ENCODE measurements at places on chromosomes 7 and 10.
A peak's percentile ranks its signal among the peaks of the same experiment; 100 is the strongest.

DNA sequence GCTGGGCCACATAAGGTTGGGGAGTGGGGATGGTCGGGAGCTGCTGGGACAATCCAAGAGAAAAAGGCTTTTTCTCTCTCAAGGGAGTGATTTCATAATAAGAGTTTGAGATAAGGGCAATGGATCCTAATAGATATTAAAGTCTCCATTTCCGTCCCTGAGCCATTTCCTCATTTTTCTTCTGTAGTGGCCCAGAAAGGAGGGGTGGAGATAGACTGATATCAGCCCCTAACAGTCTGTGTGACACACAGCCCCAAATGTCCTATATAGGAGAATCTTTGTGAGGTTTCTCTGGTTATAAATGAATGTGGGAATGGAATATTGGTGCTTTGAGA, 35.2 kb downstream of the PRSS2 start:
- no peak for DNase-seq

DNA sequence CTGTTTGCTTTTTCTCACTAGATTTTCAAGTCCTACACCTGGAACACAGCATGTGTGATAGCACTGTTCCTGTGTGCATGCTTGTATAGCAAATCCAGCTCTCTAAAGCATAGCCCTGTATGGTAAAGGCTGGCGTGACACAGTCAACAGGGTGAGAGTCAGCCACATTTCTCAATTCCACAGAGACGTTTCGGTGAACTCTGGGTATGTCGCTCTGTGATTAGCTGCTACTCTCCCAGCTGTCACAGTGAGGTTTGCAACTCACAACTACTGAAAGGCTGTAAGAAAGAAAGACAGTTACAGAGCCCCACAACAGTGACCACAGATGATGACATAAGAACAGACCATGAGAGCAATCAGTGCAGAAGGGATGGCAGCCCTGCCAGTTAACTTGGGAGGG, 170.6 kb upstream of the IMMP2L start:
- no peak for DNase-seq

- no peak for DNase-seq
These were observed 23.5 kb downstream of the GATA3 start for GRCh38 chr10:8078027-8078426.

- peak; percentile 51 for DNase-seq
These were observed at the start of gene ZNF22 for GRCh38 chr10:45000752-45001380. TSS of gene ZNF22 (plus strand) at chr10:45000923. CDS start at chr10:45003369, 2,446 bp downstream.

GRCh38 chr10:103895411-103896186, 22.4 kb downstream of the STN1 start:
- DNase-seq, result no peak

DNA sequence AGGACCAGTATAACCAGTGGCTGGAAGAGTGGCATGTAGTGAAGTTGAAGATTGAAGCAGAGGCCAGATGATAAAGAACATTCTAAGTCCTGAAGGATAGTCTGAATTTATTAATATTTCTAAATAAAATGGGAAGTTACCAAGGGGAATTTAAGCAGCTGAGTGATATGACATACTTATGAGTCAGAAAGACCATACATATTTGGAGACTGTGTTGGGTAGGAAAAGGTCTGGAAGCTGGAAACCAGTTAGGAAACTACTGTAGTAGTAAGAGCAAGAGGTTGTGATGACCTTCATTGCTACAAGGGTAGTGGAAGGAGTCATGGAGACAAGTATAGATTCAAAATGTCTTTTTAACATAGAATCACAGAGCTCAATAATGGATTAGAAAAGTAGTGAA, 752.3 kb downstream of the SUGCT start:
- DNase-seq, result no peak
